ENCODE measurements at places on chromosomes 3 and 15.

- peak; percentile 19 for ATAC-seq
Measured at GRCh38 chr3:171173736-171174135, 147.2 kb upstream of the SLC2A2 start.

- ATAC-seq: peak; percentile 44
Measured at GRCh38 chr3:41418961-41419691, 219.8 kb downstream of the CTNNB1 start.

GRCh38 chr3:193824365-193824764 lies 231.4 kb downstream of the OPA1 start:
- ATAC-seq: no peak

DNA sequence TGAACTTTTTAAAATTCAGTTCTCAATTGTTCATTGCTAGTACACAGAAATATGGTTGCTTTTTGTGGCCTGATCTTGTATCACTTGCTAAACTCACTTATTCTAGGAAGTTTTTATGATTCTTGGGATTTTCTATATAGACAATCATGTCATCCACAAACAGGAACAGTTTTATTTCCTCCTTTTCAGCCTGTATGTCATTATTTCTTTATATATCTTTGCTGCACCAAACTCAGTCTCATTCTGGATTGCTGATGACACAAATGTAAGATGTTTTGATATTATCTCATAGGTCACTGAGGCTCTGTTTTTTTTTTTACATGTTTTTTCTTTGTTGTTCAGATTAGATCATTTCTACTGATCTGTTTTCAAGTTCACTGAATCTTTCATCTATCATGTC lies 71.7 kb downstream of the TTBK2 start:
- no peak for ATAC-seq

DNA sequence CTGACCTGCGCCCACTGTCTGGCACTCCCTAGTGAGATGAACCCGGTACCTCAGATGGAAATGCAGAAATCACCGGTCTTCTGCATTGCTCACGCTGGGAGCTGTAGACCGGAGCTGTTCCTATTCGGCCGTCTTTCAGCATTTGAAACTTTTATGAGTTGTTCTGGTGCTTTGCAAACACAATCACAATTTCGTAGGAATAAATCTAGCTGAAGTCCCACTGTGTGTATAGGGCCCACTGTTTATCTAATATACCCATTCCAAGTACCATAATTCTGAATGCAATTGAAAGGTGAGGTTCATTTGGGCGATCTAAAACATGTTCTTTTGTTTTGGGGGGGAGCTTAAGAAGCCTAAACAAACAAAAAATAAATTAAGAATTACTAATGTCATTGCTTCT lies 572.1 kb downstream of the FGF12 start:
- ATAC-seq: no peak

DNA sequence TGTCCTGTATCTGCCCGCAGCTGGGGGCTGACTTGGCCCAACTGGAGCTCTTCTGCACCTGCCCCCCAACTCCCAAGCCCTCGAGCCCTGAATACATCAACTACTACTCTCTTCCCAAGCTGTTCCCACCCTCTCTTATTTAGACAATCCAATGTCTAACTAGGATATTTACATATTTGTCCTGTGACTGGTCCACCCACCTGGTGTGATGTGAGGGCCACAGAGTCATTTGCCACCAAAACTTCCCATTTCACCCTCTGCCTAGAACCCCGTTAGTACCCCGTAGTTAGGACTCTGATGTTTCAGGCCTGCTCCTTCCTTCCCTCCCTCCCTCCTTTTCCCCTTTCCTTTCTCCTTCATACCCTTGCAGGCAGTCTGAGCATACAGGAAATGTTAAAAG lies 6.4 kb downstream of the CPLX3 start:
- no peak for ATAC-seq

GRCh38 chr15:59456114-59456513 lies 18.1 kb downstream of the FAM81A start:
- ATAC-seq: no peak

DNA sequence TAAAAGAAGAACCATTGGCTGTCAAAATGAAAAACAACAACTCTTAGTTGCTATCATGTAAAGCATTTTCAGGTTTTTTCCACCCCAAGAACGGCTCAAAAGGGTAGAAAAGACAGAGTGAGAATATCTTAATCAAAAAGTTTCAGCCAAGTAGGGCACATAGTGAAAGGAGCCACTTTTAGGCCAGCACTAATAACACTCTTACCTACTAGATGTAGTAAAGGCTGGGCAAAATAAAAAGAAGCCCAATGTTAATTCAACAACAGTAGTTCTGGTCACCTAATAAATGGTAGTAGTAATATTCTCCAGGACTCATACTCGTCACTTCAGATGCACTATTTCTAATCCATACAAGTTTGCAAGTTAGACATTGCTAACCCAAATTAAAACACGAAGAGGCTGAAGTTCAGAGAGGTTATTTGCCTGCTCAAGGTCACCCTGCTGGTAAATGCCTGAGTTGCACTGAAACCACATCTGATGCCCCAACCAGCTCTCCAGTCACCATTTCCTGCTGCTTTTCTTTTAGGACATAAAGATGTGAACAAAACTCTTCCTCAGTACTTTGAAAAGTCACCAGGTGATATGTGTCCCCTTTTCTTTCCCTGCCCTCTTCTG lies 7.5 kb downstream of the GOLIM4 start:
- peak; percentile 55 for ATAC-seq

GRCh38 chr3:37173806-37174205 lies 576 bp downstream of the LRRFIP2 start:
- ATAC-seq: no peak

DNA sequence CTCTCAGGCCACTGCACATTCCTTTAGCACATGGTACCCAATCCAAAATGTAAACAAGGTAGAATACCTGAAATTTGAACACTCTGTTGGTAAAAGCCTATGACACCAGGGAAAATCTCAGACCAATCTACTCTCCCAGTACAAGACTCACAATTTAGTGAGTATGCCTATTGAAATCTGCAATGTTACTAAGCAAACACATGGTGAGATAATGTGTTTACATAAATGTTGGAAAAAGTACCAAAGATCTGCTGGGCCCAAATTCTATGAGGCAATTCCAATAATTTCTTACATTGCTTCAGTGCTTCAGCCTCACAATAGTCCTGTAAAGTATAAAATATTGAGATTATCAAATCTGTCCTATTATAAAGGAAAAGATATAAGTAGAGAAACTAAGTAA lies 536.1 kb downstream of the PYDC2 start:
- no peak for ATAC-seq

- ATAC-seq: no peak
Measured at GRCh38 chr15:38535491-38536200, 29.0 kb downstream of the RASGRP1 start.

DNA sequence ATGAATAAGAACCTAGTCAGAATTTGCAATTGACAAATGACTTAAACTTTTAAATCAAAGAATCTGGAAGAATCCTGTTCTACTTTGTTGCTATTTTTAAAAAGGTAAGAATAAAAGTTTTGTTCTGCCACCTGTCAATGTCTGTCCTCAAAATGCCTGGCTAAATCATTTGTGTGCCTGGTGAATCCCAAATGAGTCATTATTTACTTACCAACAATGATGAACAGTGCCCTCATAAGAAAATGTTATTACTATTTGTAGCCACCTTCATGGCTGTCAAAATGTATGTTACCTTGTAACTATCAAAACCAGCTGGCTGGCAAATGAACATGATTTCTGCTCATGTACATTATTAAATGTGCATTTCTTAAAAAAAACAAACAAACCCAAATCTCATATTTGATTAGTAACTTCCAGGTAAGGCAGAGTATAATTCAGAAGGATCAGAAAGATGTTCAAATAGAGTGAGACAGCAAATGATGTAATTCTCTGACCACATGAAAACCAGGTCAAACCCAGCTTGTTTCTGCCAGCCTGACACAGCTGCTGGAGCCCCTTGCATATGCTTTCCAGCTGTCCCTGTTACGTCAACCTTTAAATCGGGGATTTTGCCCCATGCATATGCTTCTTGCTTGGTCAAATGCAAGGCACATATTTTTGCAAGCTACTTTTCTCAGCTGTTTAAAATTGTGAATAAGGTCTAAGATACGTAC lies 137.9 kb downstream of the SSR3 start:
- peak; percentile 48 for ATAC-seq

DNA sequence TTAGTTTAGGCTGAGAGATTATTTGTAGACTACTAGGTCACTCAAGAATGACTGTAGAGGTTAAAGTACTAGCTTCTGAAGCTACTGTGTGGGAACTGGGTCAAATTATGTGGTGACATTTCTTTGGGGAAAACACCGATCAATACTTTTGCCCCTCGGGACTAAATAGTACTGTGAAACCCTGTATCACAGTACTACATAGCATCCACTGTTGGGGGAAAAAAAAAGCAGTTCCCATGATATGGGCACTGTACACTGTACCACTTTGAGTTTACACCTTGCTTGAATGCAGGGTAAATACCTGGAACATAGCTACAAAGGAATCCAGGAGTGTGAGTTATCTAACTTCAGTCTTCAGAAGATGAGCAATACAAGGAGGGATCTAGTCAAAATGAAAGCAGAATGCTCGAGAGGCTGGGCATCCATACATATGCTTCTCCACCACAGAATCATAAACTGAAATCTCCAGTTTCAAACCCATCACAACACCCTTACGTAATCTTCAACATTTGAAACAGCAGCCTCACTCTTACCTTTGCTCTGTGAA lies 311.4 kb downstream of the UNC13C start:
- ATAC-seq: no peak

DNA sequence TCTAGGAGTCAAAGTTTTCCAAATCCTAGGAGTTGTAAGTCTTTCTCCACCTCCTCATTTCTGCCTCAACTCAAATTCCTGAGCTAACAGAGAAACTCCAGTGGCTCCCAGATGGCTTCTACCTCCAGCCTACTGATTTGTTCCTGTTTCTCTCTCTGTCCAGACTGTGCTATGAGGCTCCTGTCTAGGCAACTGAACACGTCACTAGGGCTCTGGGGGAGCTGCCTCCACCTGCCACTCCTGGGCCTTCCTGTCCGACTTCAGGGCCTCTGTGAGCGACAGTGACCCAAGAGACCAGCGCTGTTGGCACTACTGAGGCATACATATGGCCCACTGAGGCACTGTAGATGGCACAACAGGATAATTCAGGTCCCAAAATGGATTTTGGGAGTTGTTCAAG lies 71.4 kb downstream of the EXOG start:
- no peak for ATAC-seq

DNA sequence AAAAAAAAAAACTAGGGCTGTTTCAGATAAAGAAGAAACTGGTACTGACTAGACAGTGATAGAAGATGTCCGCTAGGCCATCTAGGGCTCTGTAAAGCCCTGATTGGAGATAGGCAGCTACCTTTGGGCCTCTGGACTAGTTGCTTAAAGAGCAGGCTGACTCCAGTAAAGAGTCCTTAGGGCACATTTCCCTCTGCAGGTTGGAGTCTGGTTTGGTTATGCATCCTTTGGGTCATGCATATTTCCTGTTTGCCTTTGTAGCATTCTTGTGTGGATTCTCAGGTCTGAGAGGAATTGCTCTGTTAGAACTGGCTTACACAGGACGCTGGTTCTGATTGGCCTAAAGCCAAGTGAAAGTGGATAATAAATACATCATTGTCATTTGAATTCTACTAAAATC lies 165.5 kb upstream of the LRRN1 start:
- no peak for ATAC-seq

- no peak for ATAC-seq
Measured at GRCh38 chr15:31031471-31032067, 40.1 kb upstream of the MTMR10 start.

DNA sequence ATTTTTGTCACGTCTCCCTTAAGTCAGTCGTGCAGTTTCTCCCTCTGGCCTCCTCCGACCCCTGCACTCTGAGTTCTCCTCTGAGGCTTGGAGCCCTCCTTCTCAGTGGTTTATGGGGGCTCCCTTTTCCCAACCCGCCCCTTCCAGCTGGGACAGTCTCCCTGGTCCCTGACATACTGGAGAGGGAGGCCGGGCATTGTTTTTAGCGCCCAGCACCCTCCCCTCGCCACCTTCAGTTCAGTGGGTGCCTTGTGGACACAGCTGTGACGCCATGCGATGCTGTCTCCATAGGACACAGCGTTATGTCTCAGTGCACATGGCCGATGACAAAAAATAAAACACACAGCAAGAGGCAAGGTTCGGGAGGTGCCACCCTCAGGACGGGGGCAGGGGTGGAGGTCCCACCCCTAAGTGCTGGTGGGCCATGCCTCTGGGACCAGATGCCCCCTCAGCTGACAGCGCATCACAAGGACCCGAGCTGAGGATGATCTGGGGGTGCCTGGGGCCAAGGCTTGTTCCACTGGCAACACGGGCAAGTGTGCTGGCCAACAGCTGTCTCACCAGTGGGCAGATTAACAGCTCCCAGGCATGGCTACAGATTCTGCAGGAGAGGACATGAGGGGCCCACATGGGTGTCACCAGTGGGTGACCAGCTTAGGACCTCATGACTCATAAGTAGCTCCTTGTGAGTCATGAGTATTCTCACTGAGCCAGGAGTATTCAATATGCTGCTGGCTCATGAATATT lies 81.6 kb downstream of the PLXNA1 start:
- ATAC-seq: peak; percentile 61

- peak; percentile 79 for ATAC-seq
Measured at GRCh38 chr15:77024273-77025082, 29.6 kb downstream of the PSTPIP1 start.

GRCh38 chr3:142057331-142057725 lies 92.0 kb downstream of the TFDP2 start:
- no peak for ATAC-seq

- ATAC-seq: peak; percentile 99
Measured at GRCh38 chr15:52261498-52262242, 33.9 kb downstream of the MYO5C start.

DNA sequence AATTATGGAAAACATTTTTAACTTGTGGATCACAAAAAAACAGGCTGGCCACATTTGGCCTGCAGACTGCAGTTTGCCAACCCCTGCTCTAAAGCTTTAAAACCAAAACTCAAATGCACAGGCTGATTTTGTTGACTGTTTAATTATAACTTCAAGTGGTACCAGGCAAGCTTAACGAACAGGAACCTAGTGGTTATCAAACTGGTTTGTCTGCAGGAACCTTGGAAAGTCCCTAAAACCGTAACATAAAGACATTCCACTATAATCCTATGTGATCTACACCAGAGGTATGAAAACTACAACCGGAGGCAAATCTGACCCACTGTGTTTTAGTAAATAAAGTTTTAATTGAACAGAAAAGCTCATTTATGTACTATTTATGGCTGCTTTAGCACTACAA lies 52.4 kb downstream of the TBL1XR1 start:
- no peak for ATAC-seq

GRCh38 chr3:148957586-148957985 lies 33.8 kb upstream of the GYG1 start:
- no peak for ATAC-seq

GRCh38 chr15:66703540-66703941 lies 1.5 kb downstream of the SMAD6 start:
- ATAC-seq: no peak

GRCh38 chr15:74202452-74203401 lies at the start of gene STRA6:
TSS of gene STRA6 (minus strand) at chr15:74202787. CDS start at chr15:74202267, 520 bp downstream.
- ATAC-seq: peak; percentile 74
